Thoracic aorta (tissue), 2 donors: ENCODE measurements at places on chromosomes 16 and 17. TPM values are rescaled to one million over a fixed set of nuclear protein-coding genes. Genes with fewer than 3 reads are reported as not detected.

Gene WFIKKN1
- 1.2 TPM for total RNA-seq

Gene LSM12
- total RNA-seq, result 30.8 TPM

Gene CNEP1R1
- total RNA-seq, result 14.2 TPM

Gene MILR1
- 10.0 TPM for total RNA-seq

Gene ITGAL
- 5.4 TPM for total RNA-seq

Gene ACSM5
- 0.78 TPM for total RNA-seq

Gene NOXO1
- total RNA-seq, result not detected

Gene STX4
- total RNA-seq, result 50.5 TPM

Gene SEZ6
- total RNA-seq, result not detected

Gene ABCA9
- 31.5 TPM for total RNA-seq

Gene HS3ST4
- not detected for total RNA-seq

Gene RNF43
- 0.49 TPM for total RNA-seq

Gene NPB
- 0.35 TPM for total RNA-seq

Gene FADS6
- total RNA-seq, result not detected

Gene TPSG1
- total RNA-seq, result not detected

Gene PRRT2
- total RNA-seq, result 39.4 TPM

Gene KRTAP4-5
- total RNA-seq, result not detected

Gene MPO
- 0.14 TPM for total RNA-seq
